ENCODE measurements at places on chromosomes 13 and 19.

- no peak for DNase-seq
These were observed 5.3 kb upstream of the TLE2 start for GRCh38 chr19:3034406-3034655.

- DNase-seq: no peak
These were observed 147.4 kb downstream of the PTPRS start for GRCh38 chr19:5193192-5193591.

GRCh38 chr19:10104130-10104513, 1.6 kb upstream of the ANGPTL6 start:
- DNase-seq: no peak

GRCh38 chr19:41755328-41755913, at the start of gene CEACAM6:
TSS of gene CEACAM6 (plus strand) at chr19:41755530. CDS start at chr19:41755639, 109 bp downstream.
- no peak for DNase-seq

DNA sequence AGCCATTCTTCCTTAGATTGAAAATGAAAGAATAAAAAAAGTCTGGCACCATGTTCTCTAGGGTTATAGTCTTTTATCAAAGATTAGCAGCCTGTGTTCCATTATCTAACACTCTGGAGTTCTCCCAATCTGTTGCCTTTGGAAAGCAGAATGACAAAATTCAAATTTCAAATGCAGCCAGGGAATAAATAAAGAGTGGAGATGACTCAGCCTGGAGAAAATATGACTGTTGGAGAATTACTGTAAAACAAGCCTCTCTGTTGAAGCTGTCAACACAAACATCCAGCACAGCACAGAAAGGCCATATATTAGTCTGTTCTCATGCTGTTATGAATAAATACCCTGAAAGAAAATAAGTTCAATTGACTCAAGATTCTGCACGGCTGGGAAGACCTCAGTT, 650.5 kb upstream of the SLC10A2 start:
- DNase-seq: no peak

GRCh38 chr13:23758798-23759527, 130.2 kb downstream of the MIPEP start:
- DNase-seq: no peak

DNA sequence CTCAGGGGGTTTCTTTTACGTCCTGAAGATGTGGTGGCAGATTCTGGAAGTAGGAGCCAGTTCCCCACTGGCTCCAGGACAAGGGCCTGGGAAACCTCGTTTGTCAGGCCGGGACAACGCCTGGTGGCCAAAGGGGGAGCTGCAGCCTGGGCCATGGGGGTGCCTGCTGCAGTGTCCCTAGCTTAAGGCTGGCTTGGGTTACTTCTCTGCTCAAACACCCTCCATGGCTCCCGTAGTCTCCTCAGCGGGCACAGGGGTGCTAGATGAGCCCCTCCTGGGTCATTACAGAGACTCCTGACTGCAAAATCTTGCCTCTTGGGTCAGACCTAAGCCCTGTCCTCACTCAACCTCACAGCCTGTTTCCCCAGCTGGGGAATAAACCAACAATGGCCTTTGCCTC, 14.7 kb downstream of the CILP2 start:
- peak; percentile 8 for DNase-seq

DNA sequence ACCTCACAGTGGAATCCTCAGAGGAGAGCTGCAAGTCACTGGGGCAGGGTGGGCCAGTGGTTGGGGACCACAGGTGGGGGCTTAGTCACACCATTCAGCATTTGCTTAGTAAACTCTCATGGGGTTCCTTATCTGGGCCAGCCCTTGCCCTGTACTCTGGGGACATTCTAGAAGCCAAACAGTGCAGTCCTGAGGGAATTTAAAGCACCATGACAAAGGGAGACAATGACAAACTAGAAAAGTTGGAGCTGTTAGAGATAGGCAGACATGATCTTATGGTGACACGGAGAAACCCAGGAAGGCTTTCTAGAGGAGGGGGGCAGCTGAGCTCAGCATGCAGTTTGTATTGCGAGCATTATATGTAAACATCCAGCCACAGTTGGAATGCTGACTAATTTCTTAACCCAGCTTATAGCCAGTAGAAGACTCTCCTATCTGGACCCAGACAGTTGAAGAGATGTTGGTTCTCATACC, 87.6 kb downstream of the ZNF429 start:
- no peak for DNase-seq

GRCh38 chr13:36509369-36509768, 77.1 kb downstream of the CCNA1 start:
- DNase-seq: no peak

GRCh38 chr13:76904507-76904906, 18.3 kb upstream of the KCTD12 start:
- DNase-seq: no peak

- DNase-seq: no peak
These were observed 20.6 kb downstream of the MIR17HG start for GRCh38 chr13:91368101-91368500.

GRCh38 chr19:8302357-8302691, 5.8 kb downstream of the CD320 start:
- DNase-seq: no peak

- DNase-seq: peak; percentile 32
These were observed 437 bp downstream of the SMARCA4 start for GRCh38 chr19:10961073-10961860.

- DNase-seq: peak; percentile 15
These were observed 10.0 kb downstream of the ZNF383 start for GRCh38 chr19:37227996-37228395.
